ENCODE measurements at places on chromosomes 12 and 14. TPM values are rescaled to one million over a fixed set of nuclear protein-coding genes. Genes with fewer than 3 reads are reported as not detected.

DNA sequence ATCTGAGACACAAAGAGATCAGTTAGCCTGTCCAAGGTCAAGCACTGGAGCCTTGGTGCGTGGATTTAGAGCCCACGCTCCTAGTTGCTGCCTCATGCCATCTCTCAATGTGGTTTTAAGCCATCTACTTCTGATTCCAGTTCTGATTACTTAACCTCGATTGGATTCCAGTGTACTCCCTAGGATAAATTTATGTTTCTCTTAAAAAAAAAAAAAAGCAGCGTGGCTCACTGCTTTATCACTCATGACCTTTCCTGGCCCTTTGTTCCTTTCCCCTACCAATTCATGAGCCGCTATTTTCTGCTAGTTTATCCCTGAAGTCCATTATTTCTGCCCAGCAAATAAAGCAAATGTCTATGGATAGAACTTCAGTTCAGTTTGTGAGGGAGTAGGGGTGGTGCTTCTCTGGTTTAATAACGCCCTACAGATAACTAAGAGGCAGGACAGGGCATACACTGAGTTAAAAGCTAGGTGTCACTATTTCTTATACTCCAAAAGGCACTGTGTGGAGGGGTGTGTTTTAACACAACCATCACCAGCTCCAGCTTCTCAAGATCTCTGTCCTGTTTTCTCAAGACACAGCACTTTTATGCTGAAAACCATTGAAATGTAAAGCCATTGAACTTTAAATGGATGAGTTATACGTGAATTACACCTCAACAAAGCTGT is 9.8 kb upstream of the PARP11 start:
- DNase-seq = no peak

The THTPA gene
- 19.1 TPM for total RNA-seq

DNA sequence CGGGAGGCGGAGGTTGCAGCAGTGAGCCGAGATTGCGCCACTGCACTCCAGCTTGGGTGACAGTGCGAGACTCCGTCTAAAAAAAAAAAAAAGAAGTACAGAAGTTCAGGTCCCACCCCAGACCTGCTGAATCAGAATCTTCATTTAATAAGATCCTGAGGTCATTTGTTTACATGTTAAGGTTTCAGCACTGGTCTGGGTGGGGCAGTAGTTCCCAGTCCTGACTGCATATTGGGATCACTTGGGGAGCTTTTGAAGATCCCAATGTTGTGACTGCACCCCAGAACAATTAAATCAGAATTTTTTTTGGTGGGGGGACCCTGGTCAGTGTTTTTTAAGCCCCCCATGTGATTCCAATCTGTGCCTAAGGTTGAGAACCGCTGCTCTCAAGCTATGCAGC is 11.7 kb upstream of the COL2A1 start:
- DNase-seq = no peak

DNA sequence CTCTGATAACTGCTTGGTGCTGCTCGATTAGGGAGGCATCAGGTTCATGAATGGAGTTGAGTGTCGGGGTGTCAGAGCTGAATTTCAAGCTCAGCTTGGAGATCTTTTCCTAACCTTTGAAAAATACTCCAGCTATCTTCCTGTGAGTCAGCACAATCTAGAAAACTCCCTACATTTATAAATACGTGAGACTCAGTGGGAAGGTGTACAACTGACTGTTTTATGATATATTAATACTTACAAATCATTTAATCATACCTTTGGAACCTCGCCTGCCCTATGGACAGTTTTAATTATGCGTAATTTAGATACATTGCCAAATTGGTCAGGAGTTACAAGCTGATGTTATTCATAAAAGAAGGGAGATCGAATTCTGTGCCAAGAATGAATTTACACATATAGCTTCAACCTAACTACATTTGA is 961 bp downstream of the CMAS start:
- no peak for DNase-seq

GRCh38 chr12:14656846-14657245 is 39.6 kb downstream of the GUCY2C start:
- DNase-seq = no peak

The CLEC1B gene
- total RNA-seq = 0.95 TPM

GRCh38 chr12:19527866-19528265 is 88.6 kb downstream of the AEBP2 start:
- no peak for DNase-seq

DNA sequence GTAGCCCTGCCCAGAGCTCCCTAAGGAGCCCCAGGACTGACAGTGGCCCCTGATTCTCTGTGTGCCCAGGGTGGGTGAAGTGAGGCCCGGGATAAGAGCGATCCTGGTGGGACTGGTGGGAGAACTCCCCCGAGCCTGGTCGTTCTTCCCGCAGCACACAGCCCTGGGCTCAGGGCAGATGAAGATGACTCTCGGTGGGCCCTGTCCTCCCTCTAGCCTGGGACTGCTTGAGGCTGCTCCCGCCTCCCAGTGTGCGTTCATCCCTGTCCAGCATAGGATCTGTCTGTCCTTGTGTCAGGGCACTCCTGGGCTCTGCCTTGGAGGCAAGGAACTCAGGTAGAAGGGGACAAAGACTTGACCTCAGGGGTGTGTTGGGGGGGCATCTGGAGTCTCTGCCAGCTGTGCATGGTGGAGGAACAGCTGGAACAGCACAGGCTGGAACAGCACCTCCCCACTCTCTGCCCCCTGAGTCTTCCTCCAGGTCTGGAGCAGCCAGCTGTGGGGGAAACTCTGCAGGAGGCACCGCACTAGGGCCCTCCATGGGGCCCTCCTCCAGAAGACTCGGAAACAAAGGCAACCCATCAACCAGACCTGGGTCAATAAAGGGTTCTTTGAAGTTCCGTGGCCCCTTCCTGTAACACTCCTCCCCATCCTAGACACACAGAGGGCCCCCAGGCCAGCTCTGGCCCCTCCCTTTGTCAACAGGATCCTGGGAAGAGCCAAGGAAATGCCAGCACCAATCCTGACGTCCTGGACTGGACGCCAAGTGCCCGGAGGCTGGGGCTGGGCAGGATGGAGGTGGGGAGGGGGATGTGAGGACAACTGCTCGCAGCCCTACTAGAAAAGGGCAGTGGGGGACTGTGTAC is 15.9 kb downstream of the FAIM2 start:
- DNase-seq = peak; percentile 30

Data from lower lobe of right lung (tissue), 2 donors.